ENCODE measurements at places on chromosomes 1 and 21.

DNA sequence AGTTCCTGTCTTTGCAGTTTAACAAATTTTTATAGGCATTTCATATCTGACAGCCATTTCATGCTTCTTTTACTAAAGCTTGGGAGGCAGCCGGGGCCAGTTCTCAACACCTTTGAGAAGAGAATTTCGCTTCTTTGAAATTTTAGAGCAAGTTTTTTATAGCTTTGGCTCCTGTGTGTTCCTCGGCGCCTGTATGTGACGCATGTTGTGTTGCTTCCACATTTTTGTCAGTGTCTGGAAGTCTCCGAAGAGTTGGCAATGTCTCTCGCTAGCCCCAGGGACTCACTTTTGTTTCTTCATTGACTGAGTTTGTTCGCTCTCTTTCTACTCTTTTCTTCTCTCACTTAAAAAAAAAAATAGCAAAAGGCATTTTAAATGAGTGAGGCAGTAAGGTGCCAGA lies 386.9 kb upstream of the PLXNA2 start:
- DNase-seq: no peak

DNA sequence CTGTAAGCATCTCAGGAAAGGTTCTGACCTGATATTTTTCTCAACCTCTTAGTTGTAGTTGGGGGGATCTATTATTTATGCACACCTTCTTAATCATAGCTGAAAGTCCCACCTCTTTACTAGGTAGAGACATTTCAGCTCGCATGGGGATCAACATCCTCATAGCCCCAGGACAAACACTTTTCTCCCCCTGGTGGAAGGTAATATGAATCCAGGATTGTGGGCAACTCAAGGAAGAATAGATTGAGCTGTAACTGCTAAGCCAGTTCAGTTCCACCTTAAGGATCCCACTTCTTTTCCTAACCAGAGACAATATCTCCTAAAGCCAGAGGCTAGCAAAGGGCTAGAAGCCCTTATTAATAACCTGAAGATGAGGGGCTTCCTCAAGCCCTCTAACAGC lies 25.4 kb upstream of the SMYD3 start:
- no peak for DNase-seq

- no peak for DNase-seq
These were observed 91.8 kb downstream of the UCHL5 start for GRCh38 chr1:192967211-192967877.

GRCh38 chr21:43190544-43190943 lies 21.7 kb downstream of the CRYAA start:
- no peak for DNase-seq

DNA sequence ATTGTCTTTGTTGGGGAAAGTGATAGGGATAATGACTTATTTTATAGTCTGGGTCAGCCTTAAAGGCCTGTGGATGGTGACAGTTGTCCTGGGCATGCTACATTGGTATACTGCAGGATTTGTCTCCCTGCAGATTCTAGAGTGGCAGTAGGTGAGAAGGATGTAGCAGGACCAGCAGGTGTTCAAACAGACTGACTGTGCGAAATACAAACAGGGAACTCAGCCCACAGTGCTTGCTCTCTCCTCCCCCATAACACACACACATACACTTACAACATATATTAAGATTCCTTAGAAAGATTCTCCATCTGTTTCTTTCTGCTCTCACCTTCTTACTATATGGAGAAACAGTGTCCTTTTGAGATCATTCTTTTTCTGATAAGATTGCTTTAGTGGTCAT lies 6.9 kb downstream of the PDE4B start:
- DNase-seq: no peak

GRCh38 chr1:224631462-224632115 lies 15.5 kb downstream of the CNIH3 start:
- no peak for DNase-seq

DNA sequence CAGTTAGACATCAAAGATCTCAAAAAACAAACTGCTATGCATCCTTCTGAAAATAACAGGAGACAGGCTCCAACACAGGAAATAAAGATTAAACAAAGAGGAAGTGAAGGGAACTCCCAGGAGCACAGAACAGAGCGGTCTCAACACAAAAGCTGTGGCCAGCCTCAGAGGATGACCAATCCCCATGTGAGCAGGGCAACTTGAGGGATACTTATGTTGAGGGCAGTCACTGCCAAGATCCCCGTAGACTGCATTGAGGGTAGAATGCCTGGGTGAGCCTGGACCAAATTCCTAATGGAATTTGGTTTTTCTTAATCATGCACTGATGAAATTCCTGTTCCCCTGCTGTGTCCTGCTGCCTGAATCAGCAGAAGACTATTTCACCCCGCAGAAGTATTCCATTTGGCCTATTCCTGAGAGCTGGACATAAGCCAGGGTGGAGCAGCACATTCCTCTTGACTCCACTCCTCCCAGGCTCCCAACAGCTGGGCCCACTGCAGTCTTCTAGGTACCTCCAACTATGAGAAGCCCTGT lies 49.0 kb downstream of the JAK1 start:
- peak; percentile 85 for DNase-seq

DNA sequence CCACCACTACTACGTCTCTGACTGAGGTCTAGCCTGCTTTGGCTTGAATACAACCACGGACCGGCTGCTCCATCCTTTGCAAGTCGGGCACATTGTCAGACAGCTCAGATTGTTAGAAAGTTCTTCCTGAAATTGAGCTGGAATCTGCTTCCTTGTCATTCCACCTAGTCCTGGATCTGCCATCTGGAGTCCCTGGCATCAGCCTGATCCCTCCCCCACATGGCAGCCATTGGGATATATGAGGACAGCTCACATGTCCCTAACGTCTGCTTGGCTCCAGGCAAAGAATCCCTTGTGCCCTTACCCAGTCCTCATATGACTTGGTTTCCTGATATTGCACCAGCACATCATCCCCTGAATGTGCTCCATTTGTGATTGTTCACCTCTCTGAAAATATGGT lies 56.3 kb upstream of the SYT6 start:
- no peak for DNase-seq

DNA sequence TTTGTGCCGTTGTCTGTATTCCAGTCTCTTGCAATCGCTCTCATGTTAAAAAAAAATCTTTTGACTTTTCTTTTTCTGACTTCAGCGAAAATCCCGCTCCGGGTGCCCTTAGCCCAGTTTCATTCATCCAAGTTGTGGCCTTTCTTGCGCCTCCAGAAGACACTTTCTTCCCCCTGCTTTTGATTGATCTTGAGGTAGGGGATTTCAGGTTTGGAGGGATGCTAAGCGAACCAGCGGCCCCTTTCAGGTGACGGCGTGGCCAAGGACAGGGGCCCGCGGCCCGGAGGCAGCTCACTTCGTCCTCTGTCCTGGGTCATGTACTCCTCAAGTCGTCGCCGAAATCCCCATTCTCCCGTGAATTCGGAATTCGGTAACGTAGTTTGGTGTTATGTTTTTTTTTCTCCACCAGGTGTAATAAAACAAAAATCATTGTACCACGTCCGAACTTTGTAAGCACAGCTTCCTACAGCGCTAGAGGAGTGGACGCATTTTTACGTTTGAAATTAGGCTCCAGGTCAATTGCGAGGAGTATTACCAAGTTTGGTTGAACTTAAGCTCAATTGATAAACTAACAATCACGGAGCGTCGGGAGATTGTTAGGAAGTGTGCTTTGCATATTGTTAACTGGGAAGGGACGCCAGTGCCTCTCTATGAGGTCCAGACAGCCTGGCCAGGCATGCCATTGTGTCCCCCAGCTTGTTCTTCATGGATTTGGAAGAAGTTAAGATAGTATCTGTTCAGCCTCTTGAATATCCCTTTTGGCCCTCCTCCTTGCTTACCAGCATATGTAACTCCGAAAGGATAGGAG lies 1.1 kb downstream of the MRPS6 start:
- DNase-seq: no peak

DNA sequence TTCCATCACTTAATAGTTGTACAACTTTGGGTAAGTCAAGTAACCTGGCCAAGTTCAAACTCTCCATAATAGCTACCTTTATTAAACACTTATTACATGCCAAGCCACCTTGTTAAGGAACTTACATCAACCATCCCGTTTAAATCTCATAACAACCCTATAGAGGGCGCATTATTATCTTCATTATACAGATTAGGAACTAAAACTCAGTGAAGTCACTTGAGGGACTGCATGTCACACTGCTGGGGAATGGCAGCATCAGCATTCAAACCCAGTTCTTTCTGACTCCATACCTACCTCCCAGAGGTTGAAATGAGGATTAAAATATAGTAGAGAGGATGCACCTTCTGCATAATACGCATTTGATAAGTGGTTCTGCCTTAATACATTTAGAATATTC lies 47.1 kb upstream of the PLA2G2C start:
- DNase-seq: peak; percentile 23

GRCh38 chr1:155278689-155279160 lies 1.5 kb downstream of the HCN3 start:
- no peak for DNase-seq

GRCh38 chr1:156987715-156988114 lies 57.8 kb downstream of the ARHGEF11 start:
- no peak for DNase-seq

DNA sequence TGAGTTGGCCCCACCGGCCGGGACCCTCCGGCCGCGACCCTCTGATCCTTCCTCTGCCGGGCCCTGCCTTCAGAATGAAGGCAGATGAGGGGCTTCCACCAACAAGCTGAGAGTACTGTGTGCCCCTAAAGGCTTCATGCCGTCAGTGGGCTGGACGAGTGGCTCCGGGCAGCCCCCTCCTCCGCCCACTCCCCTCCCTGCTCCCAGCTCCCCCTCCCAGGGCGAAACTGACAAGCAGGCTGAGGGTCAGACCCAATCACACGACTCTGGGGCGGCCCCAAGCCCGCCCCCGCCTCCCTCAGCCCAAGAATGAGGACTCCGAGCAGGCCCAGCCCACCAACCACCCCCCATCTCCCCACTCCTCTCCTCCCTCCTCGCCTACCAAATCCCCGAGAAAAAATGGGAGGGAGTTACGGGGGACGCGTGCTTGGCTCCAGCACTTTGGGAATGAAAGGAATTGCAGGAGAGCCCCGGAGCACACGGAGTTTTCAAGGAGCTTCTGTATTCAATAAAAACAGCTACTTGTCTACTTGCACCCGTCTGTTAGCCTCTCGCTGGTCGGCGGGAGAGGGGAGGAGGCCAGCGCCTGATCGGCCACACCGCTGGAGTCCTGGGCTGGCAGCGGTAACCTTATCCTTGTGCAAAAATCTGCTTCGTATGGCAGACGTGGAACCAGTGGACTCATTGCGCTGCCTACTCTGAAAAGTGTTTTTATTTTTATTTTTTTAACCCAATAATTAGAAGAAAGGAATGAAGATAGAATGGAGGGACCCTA lies at the start of gene COL11A1:
Gene COL11A1, minus strand, starts transcription at position 147 of the 775 bp plus-strand sequence. CDS start 344 bp downstream, outside the sequence.
- DNase-seq: peak; percentile 4

- no peak for DNase-seq
These were observed 5.0 kb downstream of the KDM5B start for GRCh38 chr1:202802998-202803932.

GRCh38 chr1:184437291-184437690 lies 50.5 kb downstream of the C1orf21 start:
- DNase-seq: no peak

DNA sequence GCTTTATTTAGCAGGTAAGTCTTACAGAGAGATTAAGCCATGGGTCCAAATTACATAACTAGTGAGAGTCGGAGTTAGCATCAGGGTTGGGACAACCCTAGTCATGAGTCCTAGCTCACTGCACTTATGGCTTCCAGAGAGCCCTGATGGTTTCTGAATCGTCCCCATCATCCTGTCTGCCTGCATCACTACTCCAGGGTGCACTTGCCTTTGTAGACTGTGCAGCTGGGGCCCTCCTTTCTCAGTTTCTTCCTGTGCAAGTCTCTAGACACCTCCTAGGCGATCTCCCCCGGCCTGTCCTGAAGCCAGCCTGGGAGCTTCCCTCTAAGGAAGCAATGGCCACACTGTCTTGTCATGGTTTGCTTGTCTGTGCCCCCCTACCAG lies 37.1 kb downstream of the KIAA0040 start:
- DNase-seq: no peak
